HepG2 (cell line): ENCODE measurements at places on chromosomes 5 and 9. TPM values are rescaled to one million over a fixed set of nuclear protein-coding genes. Genes with fewer than 3 reads are reported as not detected.

Gene MYOZ3
- total RNA-seq, result not detected in 2 replicates

Gene BNC2
- not detected in 2 replicates for total RNA-seq

Gene UBE2QL1
- not detected in 2 replicates for total RNA-seq

Gene ANKRD18B
- total RNA-seq, result 1.2 and 1.4 TPM in 2 replicates

Gene MSMP
- 0.24 and 0.49 TPM in 2 replicates for total RNA-seq

Gene DNAI1
- total RNA-seq, result not detected in 2 replicates

Gene SLC6A19
- 0.02 TPM in 1 of 2 replicates, not detected in the other for total RNA-seq

Gene NUDT2
- 19.9 and 28.0 TPM in 2 replicates for total RNA-seq

Gene STC2
- 10.7 and 27.1 TPM in 2 replicates for total RNA-seq

Gene LRRC19
- total RNA-seq, result not detected in 2 replicates

Gene COL23A1
- total RNA-seq, result not detected in 2 replicates

Gene PLCXD3
- total RNA-seq, result 0.03 TPM in 1 of 2 replicates, not detected in the other

Gene TUSC1
- total RNA-seq, result not detected in 2 replicates
